Activated T-cell treated with anti-CD3 and anti-CD28 coated beads for 4 hours (primary cell): ENCODE measurements at places on chromosomes 12 and 14.
A peak's percentile ranks its signal among the peaks of the same experiment; 100 is the strongest.

DNA sequence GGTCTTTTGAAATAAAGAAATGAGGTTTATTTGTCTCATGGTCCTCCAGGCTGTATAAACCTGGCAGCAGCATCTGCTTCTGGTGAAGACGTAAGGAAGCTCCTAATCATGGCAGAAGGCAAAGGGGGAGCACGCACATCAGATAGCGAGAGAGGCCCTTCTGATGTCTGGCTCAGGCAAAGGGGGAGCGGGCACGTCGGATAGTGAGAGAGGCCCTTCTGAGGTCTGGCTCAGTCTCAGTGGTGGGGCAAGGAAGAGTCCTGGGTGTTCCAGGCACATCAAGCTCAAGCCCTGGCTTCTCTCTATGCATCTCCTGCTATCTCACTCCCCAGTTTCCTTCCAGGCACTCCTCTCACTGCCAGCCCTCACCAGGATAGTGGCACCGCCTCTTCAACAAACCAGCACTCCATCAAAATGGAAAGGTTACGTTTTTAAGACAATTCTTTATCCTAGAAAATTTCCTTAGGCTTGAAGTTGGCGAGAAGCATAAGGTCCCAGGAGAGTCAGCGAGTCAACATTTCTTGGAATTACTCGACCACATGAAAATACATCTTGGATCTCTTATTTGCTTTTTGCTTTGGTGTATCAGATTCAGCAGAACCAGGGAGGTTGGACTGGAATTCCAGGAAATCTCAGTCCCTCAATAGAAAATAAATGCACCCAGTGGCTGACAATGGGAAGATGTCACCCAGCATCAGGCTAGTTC lies 189.6 kb upstream of the TMEM132C start:
- no peak for DNase-seq

- DNase-seq, result no peak
These were observed 63.1 kb upstream of the SOX5 start for GRCh38 chr12:24012528-24012927.

GRCh38 chr12:53338017-53338416 lies 1.9 kb upstream of the SP7 start:
- no peak for DNase-seq

GRCh38 chr12:109449845-109450532 lies 27.1 kb downstream of the KCTD10 start:
- DNase-seq, result no peak

GRCh38 chr12:76311796-76312195 lies 36.4 kb downstream of the BBS10 start:
- DNase-seq, result no peak

DNA sequence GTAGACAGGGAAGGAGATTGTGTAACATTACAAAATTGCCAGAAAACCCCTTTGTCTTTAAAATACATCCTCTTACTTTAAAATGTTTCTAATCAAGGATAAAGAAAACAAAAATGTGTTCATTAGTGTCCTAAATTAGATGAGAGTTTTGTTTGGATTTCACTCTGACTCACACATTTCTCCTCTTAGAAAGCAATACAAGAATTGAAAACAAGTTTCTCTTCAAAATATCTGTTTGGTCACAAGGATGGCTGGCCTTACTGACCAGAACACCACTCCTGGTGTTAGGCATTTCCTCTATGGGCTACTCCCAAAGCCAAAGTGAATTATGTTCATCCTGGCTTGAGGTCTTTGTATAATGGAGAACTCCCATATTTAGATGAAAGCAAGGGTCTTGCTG lies 6.4 kb downstream of the GUCY2C start:
- DNase-seq, result no peak

DNA sequence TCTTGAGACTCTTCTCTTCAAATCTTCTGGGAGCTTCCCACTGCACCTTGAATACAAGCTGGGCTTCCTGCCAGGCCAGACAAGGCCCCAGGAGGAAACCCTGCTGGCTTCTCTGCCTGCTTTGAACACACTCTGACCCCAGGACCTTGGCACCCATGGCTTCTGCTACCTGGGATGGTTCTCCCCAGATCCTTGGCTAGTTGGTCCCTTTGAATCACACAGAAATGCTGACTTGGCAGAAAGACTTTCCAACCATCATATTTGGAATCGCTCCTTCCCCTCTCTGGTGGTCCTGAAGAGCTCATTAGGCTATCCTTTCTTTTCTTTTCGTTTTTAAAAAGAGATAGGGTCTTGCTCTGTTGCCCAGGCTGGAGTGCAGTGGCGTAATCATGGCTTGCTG lies 132.7 kb downstream of the RBM19 start:
- DNase-seq, result no peak

- peak; percentile 44 for DNase-seq
These were observed 257.8 kb upstream of the BTG1 start for GRCh38 chr12:92403210-92404175.

GRCh38 chr14:58805057-58805456 lies 167.3 kb downstream of the DACT1 start:
- DNase-seq, result no peak

- no peak for DNase-seq
These were observed 102.9 kb downstream of the RASSF9 start for GRCh38 chr12:85733221-85733840.

GRCh38 chr12:127559349-127560040 lies 707.5 kb upstream of the TMEM132C start:
- no peak for DNase-seq

- no peak for DNase-seq
These were observed 827.9 kb downstream of the BCL11B start for GRCh38 chr14:98444077-98444476.

GRCh38 chr12:39300799-39301198 lies 142.1 kb downstream of the KIF21A start:
- DNase-seq, result no peak

DNA sequence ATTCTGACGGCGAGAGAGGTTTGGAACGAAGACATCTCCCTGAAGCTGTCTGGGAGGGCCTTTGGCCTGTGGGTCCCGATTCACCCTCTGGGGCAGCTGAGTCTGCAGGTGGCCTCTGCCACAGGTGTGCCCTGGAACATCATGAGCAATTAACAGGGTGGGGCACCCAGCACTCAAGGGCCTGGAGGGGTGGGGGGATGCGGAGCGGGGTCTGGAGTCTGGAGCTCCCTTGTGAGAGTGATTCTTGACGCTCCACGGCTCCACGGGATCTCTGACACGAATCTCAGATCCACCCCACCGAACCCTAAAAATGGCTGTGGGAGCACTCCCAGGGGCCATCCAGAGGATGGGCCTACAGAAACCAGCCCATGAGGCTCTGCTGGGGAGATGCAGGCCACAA lies 8.3 kb downstream of the ITPK1 start:
- no peak for DNase-seq

DNA sequence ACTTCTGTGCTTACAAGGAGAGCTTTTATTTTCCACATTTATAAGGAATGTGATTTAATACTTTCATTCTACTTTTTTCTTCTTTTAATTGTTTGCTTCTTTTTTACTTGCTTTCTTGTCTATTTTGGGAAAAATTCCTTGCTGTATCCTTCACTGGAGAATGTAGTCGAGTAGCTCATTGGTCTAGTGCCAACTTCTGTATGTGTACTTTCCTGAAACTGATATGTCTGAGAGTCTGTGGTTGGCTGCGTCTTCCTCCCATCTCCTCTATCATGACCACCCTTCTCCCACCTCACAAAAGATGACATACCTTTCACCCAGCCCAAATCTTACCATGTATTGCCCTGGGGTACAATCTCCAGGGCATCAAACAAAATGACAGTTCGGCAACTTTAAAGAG lies 51.8 kb downstream of the MSRB3 start:
- no peak for DNase-seq

GRCh38 chr12:45298721-45299692 lies 83.1 kb downstream of the ANO6 start:
- no peak for DNase-seq

GRCh38 chr14:80902608-80903007 lies 38.9 kb downstream of the CEP128 start:
- DNase-seq, result no peak
